Gastroesophageal sphincter (tissue), 4 donors: ENCODE measurements at places on chromosomes 7 and 10.

GRCh38 chr10:13831711-13832141 is 245.0 kb downstream of the PRPF18 start:
- peak; percentile 30 for ATAC-seq

DNA sequence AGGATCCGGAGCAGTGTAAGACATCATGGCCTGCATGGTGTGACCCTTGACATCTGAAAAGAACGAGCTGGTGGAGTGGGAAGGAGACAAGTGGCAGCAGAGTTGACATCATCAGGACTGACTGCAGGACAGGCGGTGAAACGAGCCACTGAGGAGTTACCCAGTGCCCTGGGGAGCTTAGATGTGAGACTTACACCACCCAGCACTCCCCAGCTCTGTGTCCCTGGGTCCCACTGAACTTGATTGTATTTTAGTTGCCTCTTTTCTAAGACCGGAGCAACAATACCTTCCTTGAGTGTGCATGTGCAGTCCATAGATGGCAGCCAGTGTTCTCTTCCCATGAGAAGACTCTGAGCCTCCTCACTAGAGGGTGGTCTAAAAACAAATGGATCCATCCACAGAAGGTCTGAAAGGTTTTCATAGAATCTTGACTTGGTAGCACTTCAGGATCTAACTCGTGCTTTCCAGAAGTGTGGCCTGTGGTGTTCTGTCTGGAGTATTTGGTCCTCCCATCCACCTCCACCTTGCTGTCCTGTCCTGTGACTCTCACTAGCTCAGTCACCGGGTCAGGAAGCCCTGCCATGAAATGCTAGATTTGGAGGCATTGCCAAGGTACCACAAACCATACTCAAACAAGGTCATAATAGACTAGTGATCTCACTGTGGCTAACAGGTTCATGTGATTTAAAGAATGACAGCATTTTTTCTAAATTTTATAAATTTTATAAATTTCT is 59.0 kb downstream of the IKZF1 start:
- ATAC-seq, result no peak

GRCh38 chr10:119161680-119162451 is 3.6 kb downstream of the SFXN4 start:
- no peak for ATAC-seq

DNA sequence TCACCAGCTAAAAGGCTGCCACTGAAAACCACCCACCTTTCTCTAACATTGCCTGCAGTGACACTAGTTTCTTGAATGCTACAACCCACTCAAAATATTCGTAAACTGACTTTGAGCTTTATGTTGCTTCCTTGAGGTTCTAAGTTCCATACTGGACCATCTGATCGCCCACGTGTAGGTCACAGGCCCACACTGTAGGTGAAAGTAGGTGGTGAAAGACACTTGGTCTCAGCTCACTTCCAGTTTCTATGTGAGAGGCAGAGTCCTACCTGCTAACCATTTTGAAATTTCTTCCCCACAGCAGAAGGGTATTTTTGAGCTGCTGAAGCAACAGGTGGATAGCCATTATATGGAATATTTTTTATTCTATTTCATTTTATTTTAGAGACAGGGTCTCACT is 97.3 kb downstream of the MYO3A start:
- no peak for ATAC-seq

DNA sequence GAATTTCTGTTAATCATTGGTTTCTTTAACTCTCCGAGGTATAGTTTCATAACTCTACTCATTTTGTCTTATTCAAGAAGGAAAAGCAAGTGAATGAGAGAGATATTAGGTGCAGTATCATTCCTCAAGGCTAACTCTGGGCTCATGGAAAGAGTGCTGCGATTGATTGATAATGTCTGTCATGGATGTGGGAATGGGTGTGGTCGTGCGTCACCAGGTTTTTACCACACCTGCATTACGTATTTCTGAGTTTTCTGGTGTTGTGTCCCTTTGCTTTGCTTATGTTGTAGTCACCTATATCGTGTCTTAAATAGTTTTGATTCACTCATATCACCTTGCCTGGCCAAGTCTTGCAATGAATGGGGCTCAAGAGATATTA is 44.9 kb upstream of the ZNF438 start:
- ATAC-seq, result no peak

- ATAC-seq, result no peak
These were observed 595.9 kb upstream of the AUTS2 start for GRCh38 chr7:69002416-69002815.

- peak; percentile 88 for ATAC-seq
These were observed 33.1 kb downstream of the PRR15 start for GRCh38 chr7:29596593-29597178.

- no peak for ATAC-seq
These were observed 28.9 kb downstream of the PPP1R3C start for GRCh38 chr10:91603931-91604331.

GRCh38 chr7:128347647-128348097 is 4.0 kb upstream of the RBM28 start:
- no peak for ATAC-seq

GRCh38 chr7:31958226-31958625 is 112.0 kb downstream of the PDE1C start:
- ATAC-seq, result peak; percentile 39

GRCh38 chr10:67943917-67944316 is 59.5 kb downstream of the SIRT1 start:
- ATAC-seq, result no peak

DNA sequence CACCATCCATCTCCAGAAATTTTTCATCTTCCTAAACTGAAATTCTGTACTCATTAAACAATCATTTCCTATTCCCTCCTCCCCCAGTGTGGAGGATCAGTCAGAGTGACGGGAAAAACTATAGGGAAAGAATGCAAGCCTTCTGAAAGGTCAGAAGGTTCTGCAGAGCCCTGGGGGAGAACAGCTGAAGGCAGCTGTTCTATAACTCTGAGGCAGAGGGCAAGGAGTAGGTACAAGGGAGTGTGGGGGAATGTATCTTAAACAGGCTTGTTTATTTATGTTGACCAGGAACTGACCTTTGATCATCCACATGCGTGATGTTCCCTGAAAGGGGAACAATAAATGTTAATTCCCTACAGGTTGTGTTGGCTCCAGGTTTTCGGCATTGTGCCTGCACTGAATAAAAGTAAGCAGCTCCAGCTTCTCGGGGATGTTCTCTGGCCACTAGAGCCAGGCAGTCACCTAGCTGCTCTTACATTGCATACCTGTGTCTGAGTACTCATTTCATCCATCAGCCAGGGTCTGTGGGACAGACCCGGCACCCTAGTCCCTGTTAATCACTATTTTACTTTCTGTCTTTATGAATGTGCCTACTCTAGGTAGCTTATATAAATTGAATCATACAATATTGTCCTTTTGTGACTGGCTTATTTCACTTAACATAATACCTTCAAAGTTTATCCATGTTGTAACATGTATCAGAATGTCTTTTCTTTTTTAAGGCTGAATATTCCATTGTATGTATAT is 5.8 kb downstream of the IFIT1 start:
- ATAC-seq, result no peak
